HL-60 (cell line): ENCODE measurements at places on chromosomes 5 and 9.

- DNase-seq, result no peak
These were observed 217.1 kb downstream of the PJA2 start for GRCh38 chr5:109192555-109193281.

DNA sequence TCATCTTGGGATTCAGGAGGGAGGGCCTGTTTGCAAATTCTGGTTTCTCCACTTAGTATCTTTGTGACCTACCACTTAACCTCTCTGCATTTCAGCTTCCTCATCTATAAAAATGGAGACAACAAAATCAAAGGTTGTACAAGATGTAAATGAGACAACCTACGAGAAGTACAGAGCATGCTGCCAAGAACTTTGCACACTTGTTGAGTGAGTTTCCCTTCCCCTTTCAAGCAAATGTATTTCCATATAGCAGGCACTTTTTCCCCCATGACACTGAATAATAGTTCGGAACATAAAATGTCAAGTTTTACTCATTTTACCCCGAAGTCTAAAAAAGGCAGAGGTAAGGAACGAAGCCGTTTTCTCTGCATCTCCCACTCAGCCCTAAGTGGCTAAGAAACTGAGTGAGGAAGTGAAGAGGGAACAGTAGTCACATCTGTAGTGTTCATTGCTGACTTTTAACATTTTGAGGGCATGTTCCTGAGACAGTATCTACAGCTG lies 159.0 kb downstream of the TLE1 start:
- DNase-seq, result no peak

DNA sequence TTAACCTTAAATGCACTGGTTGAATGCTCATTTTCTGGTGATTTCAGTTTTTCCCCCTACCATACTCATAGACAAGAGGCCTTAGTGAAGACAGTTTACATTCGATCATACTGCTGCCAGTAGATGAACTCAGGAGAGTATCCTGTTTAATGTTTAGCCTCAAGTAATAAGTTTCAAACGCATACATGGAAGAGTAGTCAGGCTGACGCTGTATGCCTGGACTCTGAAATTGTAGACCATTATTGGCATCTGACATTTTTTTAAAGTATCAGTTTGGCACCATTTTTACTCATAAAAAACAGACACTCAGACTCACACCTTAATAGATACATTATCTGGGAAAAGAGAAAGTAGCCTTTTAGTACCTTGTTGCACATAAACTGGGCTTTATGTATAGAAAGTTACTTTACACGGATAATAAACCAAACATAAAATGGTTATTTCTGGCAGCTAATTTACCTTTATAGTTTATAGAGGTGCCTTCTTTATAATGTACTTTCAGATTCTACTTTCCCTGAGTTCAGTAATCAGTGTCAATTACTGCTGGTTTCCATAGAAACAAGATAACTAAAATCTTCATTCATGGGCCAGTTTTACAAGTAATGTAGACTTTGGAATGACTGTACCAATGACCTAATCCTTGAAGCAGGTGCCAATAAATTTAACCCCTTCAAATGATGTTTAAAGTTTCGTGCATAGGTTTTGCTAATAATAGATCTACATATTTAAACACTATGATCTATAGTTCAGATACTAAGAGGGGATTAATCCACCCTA lies 183.8 kb upstream of the ITGA1 start:
- DNase-seq, result no peak

DNA sequence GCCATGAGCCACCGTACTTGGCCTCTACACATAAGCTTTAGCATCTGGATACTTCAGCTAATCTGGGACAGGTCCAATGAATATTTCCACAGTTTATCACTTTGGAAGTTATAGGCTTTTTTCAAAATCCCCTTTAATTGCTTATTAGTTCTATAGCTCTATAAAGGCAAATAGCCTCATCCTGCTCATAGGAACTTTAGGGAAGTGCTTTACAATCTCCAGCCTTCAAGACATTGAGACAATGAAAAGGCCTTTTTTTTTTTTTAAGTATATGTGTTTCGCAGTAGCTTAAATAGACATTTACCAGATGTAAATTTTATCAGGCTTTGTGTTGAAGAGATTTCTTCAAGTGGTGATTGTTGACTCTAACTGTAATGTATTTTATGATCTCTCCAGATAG lies 224.2 kb downstream of the ARL15 start:
- DNase-seq, result no peak

- no peak for DNase-seq
These were observed 1.4 kb downstream of the MCCC2 start for GRCh38 chr5:71588533-71588885.

DNA sequence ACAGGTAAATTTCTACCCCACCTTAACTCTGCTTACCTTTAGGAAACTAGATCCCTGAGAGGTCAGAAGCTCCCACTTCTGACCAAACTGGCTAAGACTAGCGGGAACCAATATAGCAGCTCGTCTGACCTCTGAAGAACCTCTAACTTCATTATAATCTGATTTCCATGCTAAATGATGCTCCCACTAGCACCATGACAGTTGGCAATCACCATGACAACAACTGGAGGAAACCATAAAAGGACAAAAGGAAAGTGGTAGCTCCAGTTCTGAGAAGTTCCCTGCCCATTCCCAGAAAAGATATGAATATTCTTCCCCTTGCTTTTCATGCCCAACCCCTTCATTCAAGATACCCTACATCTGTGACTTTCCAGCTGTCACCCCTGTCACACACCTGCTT lies 483.3 kb downstream of the CTNND2 start:
- no peak for DNase-seq

DNA sequence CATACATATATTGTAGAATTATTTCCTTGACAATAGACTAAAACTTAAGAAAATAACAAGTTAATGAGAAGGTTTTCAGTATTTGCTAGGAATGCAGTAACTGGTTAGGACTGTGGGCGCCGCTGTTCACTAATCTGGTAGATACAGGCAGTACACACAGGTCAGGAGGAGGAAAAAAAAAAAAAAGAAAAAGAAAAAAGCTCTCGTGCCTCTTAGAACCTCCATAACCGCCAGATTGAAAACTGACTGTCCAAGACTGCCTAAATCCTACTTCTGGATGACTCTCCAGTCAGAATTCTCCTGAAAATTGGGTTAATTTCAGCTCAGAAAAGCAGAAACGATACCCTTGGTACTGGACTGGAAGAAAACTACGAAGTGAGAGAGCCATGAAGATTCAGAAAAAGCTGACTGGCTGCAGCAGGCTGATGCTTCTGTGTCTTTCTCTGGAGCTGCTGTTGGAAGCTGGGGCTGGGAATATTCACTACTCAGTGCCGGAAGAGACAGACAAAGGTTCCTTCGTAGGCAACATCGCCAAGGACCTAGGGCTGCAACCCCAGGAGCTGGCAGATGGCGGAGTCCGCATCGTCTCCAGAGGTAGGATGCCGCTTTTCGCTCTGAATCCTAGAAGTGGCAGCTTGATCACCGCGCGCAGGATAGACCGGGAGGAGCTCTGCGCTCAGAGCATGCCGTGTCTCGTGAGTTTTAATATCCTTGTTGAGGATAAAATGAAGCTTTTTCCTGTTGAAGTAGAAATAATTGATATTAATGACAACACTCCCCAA lies at the start of gene PCDHGA1:
TSS of gene PCDHGA1 (plus strand) at position 216 of the 782 bp plus-strand sequence.
- no peak for DNase-seq
